ENCODE measurements at places on chromosomes 3 and 15.

GRCh38 chr15:101841656-101842055 is 29.7 kb downstream of the OR4F15 start:
- DNase-seq: no peak

DNA sequence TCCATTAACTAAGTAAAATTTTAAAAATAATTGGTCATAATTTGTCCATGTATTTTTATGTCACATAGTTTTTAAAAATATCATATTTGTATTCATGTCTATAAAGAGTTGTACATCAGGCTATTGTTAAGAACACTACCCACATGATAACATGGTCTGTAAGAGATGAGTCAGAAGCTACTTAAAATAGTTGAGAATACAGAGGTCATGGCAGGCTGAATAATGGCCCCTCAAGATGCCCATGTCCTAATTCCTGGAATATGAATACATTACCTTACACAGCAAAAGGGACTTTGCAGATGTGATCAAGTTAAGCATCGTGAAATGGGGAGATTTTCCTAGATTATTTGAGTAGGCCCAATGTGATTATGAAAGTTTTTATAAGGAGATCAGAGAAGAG is 782.9 kb upstream of the GOLIM4 start:
- DNase-seq: no peak

- DNase-seq: no peak
Observed at GRCh38 chr3:7977245-7978086, 524.2 kb upstream of the LMCD1 start.

- DNase-seq: no peak
Observed at GRCh38 chr3:21409401-21409800, 341.6 kb downstream of the ZNF385D start.

- DNase-seq: no peak
Observed at GRCh38 chr3:69144631-69145245, 22.3 kb upstream of the LMOD3 start.

DNA sequence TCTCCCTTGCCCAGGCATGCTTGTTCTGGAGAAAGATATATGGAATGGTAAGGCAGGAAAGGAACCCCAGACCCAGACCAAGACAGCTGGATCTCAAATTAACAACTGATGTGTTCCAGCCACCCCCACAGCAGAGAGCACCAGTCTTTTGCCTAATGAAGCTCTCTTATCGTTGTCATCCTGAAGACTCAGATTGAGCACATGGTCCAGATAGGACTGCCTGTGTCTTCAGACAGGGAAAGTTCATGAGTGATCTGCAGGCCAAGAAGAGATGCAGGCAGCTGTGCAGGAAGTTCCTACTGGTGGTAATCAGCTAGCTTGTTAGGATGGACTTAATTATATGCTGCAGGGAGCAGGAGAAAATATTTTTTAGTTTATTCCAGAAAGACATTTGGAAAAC is 53.3 kb downstream of the PPP2R3A start:
- DNase-seq: no peak

DNA sequence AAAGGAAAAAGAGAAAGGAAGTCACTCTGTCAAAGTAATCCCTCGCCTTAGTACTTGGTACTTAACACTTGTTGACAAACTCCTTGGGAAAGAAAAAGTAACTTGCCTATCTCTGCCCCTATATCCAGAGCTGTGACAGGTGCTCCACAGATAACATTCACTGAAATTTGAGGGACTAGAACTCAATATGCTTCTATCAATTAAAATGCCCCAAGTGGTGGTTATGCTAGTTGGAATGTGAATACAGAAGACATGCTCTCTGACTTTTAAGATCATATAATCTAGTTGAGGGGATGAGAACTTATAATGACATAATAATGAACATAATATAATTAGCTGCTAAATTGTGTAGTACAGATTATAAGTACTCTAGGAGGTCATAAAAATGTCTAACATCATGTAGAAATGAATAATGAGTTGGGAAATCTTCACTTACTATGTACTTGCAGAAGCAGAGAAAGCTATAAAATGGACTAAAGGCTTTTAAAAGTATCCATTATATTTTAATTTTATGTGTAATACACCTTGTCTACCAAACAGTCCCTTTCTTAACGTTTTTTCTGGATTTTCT is 153.1 kb upstream of the CCDC54 start:
- DNase-seq: no peak

DNA sequence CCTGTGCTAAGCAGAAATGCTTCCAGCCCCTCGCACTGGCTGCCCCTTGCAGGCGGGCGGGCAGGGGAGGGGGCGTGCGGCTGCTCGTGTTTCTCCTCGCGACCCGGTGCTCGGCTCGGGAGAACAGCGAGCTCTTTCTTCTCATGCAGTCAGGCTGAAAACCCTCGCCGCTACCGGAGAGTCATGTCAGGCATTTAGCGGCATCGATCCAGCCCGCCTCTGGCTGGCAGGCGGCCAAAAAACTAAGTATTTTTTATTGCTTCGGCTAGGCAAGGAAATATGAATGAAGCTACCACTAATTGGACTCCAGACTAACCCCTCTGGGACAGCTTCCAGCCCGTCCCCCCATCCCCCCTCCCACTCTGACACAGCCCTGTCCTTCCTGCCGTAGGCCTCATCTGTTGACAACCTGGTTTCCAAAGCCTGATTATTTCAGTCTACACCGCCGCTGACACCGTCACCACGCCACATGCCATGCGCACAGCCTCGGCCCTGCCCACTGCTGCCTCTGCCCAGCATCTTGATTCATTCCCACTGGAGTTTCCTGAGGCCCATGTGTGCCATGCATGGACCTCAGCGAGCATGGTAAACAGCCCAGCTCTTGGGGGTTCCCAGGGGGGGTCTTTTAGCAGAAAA is 35.3 kb downstream of the TLE3 start:
- no peak for DNase-seq

GRCh38 chr15:77369168-77369567 is 50.7 kb downstream of the PEAK1 start:
- DNase-seq: no peak

DNA sequence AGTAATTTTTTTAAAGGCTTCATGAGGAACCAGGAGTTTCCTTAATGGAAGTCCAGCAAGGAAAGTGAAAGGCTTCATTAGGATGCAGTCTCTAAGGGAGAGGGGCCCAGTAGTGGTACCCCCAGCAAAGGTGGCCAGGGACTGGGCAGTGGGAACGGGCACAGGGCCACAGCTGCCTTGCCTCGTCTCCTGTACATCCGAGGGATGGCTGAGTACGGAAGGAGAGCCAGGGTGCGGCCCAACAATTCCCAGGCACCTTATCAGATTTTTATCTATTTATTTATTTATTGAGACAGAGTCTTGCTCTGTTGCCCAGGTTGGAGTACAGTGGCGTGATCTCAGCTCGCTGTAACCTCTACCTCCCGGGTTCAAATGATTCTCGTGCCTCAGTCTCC is 14.5 kb downstream of the SEMA3G start:
- DNase-seq: no peak

- no peak for DNase-seq
Observed at GRCh38 chr3:73255609-73256029, 194.2 kb downstream of the EBLN2 start.

DNA sequence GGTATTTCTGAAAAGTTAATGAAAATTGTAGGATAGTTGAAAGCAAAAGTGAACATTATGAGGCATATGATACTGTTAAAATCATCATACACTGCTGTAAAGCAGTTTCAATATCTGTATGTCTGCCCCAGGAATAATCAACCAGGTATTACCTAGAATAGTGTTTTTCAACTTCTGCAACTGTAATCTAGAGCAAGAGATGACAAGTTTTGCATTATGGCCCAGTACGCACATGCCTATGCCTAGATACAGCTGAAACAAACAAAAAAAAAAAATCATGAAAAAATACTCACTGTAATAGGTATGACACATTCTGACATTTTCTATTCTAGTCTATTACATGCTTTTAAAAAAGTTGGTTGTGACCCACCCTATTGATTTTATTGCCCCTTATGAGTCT is 240.7 kb upstream of the ST8SIA2 start:
- DNase-seq: no peak

DNA sequence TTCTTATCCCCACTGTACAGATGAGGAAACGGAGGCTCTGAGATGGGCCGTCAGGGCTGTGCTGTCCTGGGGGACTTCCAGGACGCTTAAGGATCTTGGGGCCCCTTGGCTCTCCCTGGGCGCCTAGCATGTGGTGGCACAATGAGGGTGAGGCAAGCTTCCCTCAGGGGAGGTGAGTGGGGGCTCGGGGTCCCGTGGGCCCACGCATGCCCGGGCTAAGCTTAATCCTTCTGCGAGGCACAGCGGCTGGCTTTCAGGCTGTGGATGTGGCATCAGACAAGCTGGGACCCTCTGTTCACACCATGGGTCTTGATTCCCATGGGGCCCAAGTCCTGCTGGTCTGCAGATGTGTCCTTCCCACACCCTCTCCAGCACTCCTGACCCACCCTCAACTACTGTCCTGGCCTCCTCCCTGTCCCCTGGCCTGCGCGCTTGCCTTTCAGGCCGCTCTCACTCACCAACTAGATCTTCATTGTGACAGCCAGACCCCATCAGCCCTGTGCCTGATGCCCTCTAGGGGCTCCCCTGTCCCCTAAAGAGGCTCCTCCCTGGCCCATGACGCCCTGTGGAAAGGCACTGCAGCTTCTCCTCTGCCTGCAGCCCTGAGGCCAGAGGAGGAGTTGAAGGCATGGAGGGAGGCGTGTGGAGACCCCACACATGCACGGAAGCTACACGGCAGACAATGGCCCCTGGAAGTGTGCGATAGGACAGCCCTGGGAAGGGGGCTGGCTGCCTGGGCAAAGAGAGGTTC is 11.3 kb downstream of the DUSP7 start:
- DNase-seq: no peak

GRCh38 chr3:57287205-57287604 is 5.3 kb downstream of the ASB14 start:
- no peak for DNase-seq

GRCh38 chr3:73542136-73542535 is 82.6 kb downstream of the PDZRN3 start:
- DNase-seq: no peak

All from activated naive CD4-positive, alpha-beta T cell treated with Interleukin-2 at 50 U/mL for 16 hours (primary cell).